NCI-H2107 (cell line): ENCODE measurements at places on chromosomes 12 and 14.

- no peak for DNase-seq
Measured at GRCh38 chr14:30002859-30003258, 75.2 kb upstream of the PRKD1 start.

DNA sequence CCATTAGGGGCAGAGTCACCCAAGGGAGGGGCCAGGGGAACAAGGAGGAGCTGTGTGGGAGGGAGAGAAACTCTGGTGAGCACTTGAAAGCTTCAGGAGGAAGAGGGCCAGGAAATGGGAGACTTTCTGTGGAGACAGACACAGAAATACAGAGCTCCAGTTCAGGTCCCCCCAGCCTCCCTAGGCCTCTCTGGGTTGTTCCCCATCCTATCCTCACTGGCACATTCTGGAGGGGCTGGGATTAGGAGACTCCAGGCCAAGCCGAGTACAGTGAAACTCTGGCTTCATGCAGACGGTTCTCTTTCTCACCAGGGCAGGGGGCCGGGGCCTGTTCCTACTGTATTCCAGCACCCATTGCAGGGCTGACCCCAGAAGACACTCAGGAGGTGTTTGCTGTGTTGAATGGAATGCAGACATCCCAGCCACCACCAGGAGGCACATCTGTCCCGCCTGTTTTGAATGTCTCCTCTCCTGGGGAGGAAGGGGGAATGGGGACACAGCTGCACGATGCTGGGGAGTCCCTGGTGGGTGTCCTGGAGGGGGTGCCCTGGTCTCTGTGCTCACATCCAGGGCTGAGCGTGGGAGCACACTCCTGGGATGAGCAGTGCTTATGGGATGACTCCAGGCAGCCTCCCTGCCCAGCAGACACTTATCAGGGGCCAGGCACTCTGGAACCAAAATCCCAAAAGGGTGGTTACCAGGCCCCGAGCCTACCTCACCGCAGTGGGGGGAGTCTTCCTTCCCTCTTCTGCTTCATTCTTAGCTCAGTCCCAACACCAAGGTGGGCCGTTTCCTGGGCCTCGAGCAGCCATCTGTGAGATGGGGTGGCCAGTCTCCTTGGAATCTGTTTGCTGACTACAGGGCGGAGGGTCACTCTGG lies 5.5 kb upstream of the KRT84 start:
- no peak for DNase-seq

DNA sequence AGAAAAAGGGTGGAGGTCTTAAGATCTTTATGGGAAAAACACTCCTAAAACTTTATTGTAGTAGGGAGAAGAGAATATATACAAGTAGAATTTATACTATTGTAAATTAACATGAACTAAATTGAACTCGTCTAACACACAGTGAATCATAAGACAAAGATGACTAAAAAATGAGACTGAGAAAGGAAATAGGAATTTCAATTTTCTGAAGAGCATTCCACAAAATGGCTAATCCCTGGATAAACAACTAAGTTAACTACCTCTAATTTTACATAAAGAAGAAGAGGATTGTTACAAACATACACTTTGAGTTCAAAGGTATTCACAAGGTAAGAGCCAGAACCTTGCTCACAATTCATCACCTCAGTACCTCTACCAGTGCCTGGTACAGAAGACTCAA lies 2.0 kb downstream of the MAP4K5 start:
- DNase-seq = no peak

- no peak for DNase-seq
Measured at GRCh38 chr14:89232265-89233070, 184.6 kb downstream of the FOXN3 start.

DNA sequence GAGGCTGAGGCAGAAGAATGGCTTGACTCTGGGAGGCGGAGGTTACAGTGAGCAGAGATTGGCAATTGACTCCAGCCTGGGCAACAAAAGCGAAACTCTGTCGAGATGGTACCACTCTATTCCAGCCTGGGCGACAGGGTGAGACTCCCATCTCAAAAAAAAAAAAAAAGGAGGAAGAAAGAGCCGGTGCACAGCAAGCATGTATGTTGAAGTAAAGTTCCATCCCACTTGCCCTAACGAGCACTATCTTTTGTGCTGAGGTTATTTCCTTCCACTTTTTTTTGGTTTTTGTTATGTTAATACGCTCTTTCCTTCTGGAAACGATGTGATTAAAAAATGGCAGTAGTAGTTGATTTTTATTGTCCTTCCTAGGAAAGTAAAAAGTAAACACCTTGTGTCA lies 19.5 kb upstream of the GOLGA5 start:
- no peak for DNase-seq

- DNase-seq = no peak
Measured at GRCh38 chr12:76967181-76967885, 88.5 kb upstream of the CSRP2 start.

DNA sequence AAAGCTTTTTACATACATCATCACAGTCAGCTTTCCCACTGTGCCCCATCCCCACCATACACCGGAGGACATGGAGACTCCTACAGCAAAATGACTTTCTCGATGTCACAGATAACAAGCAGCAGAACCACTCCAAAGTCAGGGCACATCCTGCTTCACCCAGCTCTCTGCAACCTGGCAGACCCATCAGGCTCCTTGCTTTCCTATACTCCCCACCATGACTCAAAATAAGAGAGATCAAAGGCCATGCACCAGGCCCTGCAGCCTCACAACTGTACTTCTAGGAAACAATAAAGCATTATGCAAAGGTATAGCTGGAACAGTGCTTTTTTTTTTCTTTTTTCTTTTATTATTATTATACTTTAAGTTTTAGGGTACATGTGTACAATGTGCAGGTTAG lies 187.4 kb downstream of the DPF3 start:
- DNase-seq = no peak

GRCh38 chr14:100965296-100965695 lies 61.8 kb upstream of the RTL1 start:
- no peak for DNase-seq
